ENCODE measurements at places on chromosomes 2 and 18. TPM values are rescaled to one million over a fixed set of nuclear protein-coding genes. Genes with fewer than 3 reads are reported as not detected.

Gene NAT8
- not detected for total RNA-seq

Gene NDC80
- total RNA-seq: 29.6 TPM

Gene CHRND
- total RNA-seq: not detected

Gene MCFD2
- 238 TPM for total RNA-seq

Gene APCDD1
- 0.37 TPM for total RNA-seq

Gene DNAJC5G
- not detected for total RNA-seq

Gene RTP5
- total RNA-seq: not detected

Gene SLC4A3
- 4.7 TPM for total RNA-seq

DNA sequence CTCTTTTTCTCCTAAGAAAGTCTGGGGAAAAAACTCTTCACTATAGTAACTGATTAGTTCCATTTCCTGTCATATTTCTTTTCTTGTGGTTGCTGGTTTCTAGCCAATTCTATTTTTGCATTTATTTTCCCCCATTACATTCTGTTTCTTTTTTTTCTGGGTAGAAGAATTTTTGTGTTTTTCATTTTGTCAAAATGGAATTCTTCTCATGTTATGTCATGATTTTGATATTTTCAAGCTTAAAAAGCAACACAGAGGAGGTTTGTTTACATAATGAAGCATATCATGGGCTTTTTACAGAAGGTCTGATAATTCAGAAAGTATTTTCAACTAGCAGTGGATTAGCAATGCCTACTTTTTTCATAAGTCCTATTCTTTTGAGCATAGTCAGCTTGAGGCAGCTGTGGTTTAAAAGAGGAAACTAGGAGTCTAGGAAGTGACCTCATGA lies 102.0 kb downstream of the MAP2 start:
- H3K4me1 ChIP-seq: peaks cover 6% of the 10 kb centered on the region
- H3K27me3 ChIP-seq: no peaks in the 10 kb centered on the region
- peak; percentile 11 for DNase-seq
- no peaks in the 10 kb centered on the region for H3K36me3 ChIP-seq
- no peak overlapping the region for H3K4me3 ChIP-seq

- no peaks in the 10 kb centered on the region for H3K4me1 ChIP-seq
- H3K27me3 ChIP-seq: no peaks in the 10 kb centered on the region
- H3K36me3 ChIP-seq: no peaks in the 10 kb centered on the region
These were observed 71.1 kb upstream of the NEUROD1 start for GRCh38 chr2:181751266-181752030.

DNA sequence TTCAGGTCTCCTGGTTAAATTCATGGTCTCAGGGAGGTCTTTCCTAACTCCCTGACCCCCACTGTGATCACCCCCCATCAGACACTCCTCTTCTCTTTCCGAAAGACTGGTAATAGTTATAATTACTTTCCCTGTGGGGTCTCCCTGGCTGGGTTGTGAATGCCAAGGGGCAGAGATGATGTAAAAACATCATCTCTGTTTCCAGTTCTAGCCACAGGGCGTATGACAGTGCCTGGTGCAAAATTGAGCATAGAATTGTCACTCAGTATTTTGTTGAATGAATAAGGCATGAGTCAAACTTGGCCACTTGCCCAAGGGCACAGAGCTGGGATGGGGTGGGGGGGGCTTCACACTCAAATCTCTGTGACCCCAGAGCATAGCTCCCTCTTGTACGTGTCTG lies 65.2 kb downstream of the LTBP1 start:
- no peak overlapping the region for H3K4me3 ChIP-seq
- H3K36me3 ChIP-seq: no peaks in the 10 kb centered on the region
- H3K27ac ChIP-seq: no peak overlapping the region
- no peaks in the 10 kb centered on the region for H3K27me3 ChIP-seq
- DNase-seq: peak; percentile 30
- H3K4me1 ChIP-seq: peaks cover 29% of the 10 kb centered on the region

GRCh38 chr2:130337735-130338325 lies 4.9 kb upstream of the IMP4 start:
- H3K27ac ChIP-seq: peak overlapping the region; percentile 42
- H3K27me3 ChIP-seq: no peaks in the 10 kb centered on the region
- peak overlapping the region; percentile 67 for H3K4me3 ChIP-seq

- DNase-seq: no peak
- no peak overlapping the region for H3K4me3 ChIP-seq
- no peaks in the 10 kb centered on the region for H3K27me3 ChIP-seq
- H3K4me1 ChIP-seq: no peaks in the 10 kb centered on the region
These were observed 142.8 kb downstream of the LPIN1 start for GRCh38 chr2:11889101-11889850.

DNA sequence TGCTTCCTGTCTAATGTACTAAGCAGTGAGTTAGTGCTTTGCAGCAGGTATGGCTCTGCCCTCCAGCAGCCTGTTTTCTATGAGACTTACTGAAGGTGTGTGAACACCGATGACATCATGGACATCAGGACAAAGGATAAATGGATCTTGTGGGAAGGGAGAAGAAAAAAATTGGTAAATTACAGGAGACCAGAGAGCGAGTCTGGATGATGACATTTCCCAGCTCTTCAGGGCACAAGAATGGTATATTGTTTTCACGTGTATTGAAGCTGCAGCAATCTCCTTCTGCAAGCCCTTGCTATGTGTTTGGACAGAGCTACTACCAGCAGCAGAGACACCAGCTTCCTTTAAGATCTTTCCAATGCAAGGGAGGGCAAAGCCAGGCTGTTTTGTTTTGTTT lies 47.2 kb downstream of the DCC start:
- no peak overlapping the region for H3K27ac ChIP-seq
- H3K4me1 ChIP-seq: no peaks in the 10 kb centered on the region
- H3K4me3 ChIP-seq: no peak overlapping the region
- no peaks in the 10 kb centered on the region for H3K27me3 ChIP-seq
- H3K36me3 ChIP-seq: no peaks in the 10 kb centered on the region

- H3K27me3 ChIP-seq: no peaks in the 10 kb centered on the region
- peaks cover 12% of the 10 kb centered on the region for H3K4me1 ChIP-seq
- H3K27ac ChIP-seq: no peak overlapping the region
These were observed 312.3 kb upstream of the PKDCC start for GRCh38 chr2:41735476-41735875.

- no peaks in the 10 kb centered on the region for H3K27me3 ChIP-seq
- no peaks in the 10 kb centered on the region for H3K36me3 ChIP-seq
- DNase-seq: no peak
- no peak overlapping the region for H3K27ac ChIP-seq
These were observed 314.5 kb downstream of the PRKCE start for GRCh38 chr2:45965871-45966498.

GRCh38 chr2:219575566-219576504 lies 3.7 kb downstream of the INHA start:
- DNase-seq: no peak

GRCh38 chr2:62046141-62046540 lies 140.7 kb downstream of the COMMD1 start:
- H3K27me3 ChIP-seq: no peaks in the 10 kb centered on the region
- H3K27ac ChIP-seq: no peak overlapping the region
- DNase-seq: no peak

DNA sequence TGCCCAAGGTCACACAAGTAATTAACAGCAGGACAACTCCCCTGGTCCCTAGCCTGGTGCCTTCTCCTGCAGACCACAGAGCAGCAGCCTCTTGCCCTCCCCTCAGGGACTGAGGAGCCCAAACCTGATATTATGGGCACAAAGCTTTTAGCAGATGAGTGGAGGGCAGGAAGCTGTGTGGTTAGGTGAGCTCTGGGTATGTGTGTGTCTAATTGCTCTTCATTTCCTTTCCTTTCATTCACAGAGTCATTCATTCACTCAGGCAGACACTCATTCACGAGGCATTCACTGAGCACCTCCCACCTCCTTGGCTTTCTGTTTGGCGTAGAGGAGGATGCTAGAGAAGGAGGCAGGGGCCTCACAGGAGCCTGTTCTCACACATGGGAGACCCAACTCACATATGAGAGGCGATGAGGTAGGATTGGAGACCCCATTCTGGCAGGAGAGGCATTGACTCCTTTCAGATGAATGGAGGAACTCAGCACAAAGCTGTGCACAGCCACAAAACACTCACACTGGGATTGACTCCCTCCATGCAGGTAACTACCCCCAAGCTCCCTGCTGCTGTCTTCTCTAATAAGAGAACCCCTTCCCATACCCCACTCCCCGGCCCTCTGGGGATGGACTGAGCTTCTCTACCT lies 306.8 kb upstream of the SKOR2 start:
- H3K4me3 ChIP-seq: no peak overlapping the region
- peaks cover 61% of the 10 kb centered on the region for H3K27me3 ChIP-seq
- H3K36me3 ChIP-seq: no peaks in the 10 kb centered on the region
- H3K4me1 ChIP-seq: no peaks in the 10 kb centered on the region
- H3K27ac ChIP-seq: no peak overlapping the region

DNA sequence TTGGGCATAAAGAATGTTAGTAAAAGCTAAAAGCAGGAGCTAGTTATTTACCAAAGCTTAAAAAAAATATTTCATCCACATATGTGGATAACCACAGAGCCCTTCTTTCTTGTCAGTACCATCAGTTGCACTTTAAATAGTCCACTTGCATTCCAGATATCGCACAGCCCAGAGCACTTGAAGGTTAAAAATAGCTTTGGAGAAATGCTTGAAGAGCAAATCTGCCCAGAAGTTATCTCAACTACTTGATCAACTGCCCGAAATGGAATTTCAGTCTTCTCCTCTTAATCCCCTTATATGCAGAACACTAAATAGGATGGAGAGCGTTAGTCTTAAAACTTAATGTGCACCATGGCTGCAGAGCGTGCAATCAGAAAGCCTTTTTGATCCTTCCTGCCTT lies 148.3 kb downstream of the PLEKHA3 start:
- H3K27me3 ChIP-seq: no peaks in the 10 kb centered on the region
- H3K27ac ChIP-seq: no peak overlapping the region
- no peaks in the 10 kb centered on the region for H3K36me3 ChIP-seq
- no peaks in the 10 kb centered on the region for H3K4me1 ChIP-seq
- DNase-seq: no peak

DNA sequence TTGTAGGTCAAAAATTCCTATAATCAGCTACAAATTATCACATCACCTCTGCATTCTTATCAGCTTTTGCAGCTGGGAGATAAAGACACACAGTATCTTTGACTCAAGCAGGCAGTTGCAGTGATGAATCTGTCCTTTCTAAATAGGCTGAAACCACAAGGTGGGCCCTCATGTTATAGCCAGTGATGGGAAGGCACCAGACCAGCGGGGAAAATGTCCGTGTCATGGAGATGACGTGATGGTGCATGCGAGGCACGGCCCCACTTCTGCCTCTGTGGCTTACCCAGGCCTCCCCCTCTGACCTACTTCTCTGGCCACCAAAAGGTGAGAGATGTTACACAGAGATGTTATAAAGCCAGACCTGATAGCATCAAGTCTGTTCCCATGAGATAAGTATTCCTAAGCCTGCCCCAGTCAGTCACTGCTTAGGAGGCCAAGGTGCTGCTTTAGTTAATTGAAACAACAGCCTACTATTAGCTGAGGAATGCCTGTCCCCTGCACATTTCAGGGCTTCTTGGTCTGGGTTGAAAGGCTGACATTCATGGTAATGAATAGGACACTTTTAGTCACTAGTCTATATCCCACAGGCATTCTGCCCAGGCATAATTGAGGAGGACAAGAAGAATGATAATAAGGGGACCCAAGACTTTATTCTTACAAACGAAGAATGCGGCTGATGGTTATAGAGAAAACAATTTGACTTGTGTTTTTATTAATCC lies 327.9 kb downstream of the LPIN1 start:
- peaks cover 8% of the 10 kb centered on the region for H3K4me1 ChIP-seq
- no peak overlapping the region for H3K4me3 ChIP-seq
- no peak for DNase-seq
- no peaks in the 10 kb centered on the region for H3K36me3 ChIP-seq

- no peaks in the 10 kb centered on the region for H3K27me3 ChIP-seq
- H3K4me3 ChIP-seq: peak within 1 kb of the TSS; percentile 98
- peaks cover 5% of the 10 kb centered on the region for H3K36me3 ChIP-seq
- DNase-seq: peak; percentile 97
- peak within 1 kb of the TSS; percentile 99 for H3K27ac ChIP-seq
These were observed at the start of gene NBEAL1 for GRCh38 chr2:203014456-203015199. TSS of gene NBEAL1 (plus strand) at chr2:203014875. CDS start at chr2:203016385, 1,510 bp downstream.

- no peak for DNase-seq
- peaks cover 11% of the 10 kb centered on the region for H3K27me3 ChIP-seq
- no peak overlapping the region for H3K4me3 ChIP-seq
- no peak overlapping the region for H3K27ac ChIP-seq
These were observed 807.8 kb downstream of the DSC3 start for GRCh38 chr18:30234755-30235154.

DNA sequence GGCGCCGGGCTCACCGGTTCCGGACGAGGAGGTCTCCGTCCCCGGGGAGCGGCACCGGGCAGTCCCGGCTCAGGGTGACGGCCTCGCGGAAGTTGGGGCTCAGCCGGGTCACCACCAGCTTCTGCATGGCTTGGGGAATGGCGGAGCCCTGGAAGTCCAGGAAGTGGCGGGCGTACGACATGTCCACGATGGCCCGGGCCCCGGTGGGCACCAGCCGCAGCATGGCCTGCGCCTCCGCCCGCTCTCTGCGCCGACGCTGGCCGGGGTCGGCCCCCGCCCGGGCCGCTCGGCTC lies 157 bp downstream of the PTGR3 start:
- H3K36me3 ChIP-seq: peaks cover 13% of the 10 kb centered on the region
- H3K27ac ChIP-seq: peak overlapping the region; percentile 92
- peaks cover 34% of the 10 kb centered on the region for H3K4me1 ChIP-seq
- H3K4me3 ChIP-seq: peak overlapping the region; percentile 98

GRCh38 chr2:96913398-96914202 lies 43.7 kb upstream of the SEMA4C start:
- H3K4me1 ChIP-seq: peaks cover 34% of the 10 kb centered on the region
- no peak overlapping the region for H3K4me3 ChIP-seq
- DNase-seq: no peak
- no peaks in the 10 kb centered on the region for H3K36me3 ChIP-seq
- H3K27me3 ChIP-seq: no peaks in the 10 kb centered on the region

- H3K4me3 ChIP-seq: no peak overlapping the region
- H3K27ac ChIP-seq: no peak overlapping the region
- H3K27me3 ChIP-seq: no peaks in the 10 kb centered on the region
- no peaks in the 10 kb centered on the region for H3K4me1 ChIP-seq
These were observed 58.8 kb upstream of the DYNAP start for GRCh38 chr18:54532222-54532621.

GRCh38 chr2:121588357-121588756 lies 57.7 kb downstream of the RNU4ATAC start:
- peaks cover 9% of the 10 kb centered on the region for H3K4me1 ChIP-seq
- no peak for DNase-seq
- no peak overlapping the region for H3K4me3 ChIP-seq
- H3K27ac ChIP-seq: peak overlapping the region; percentile 97
- peaks cover 6% of the 10 kb centered on the region for H3K36me3 ChIP-seq

DNA sequence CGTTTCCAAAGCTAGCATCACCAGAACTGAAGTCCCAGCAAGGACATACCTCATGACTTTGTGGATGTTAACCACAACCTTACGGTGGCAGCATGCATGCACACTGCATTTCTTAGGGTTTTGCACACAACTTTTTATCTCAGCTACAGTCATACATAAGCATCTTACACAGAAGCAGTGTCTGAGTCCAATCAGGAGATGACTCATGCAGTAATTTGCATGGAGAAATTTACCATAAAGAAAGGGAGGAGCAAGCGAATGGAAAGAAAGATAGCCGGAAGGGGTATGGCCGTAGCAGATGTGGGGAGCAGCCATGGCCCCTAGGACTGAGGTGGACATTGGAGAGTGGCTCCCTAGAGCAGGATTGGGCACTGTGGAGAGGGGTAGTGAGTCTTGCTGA lies 522.5 kb downstream of the GALR1 start:
- DNase-seq: no peak
- H3K4me3 ChIP-seq: no peak overlapping the region
- no peak overlapping the region for H3K27ac ChIP-seq
- peaks cover 12% of the 10 kb centered on the region for H3K27me3 ChIP-seq
- H3K4me1 ChIP-seq: no peaks in the 10 kb centered on the region
- H3K36me3 ChIP-seq: no peaks in the 10 kb centered on the region
